ENCODE measurements at places on chromosomes 1 and 21. TPM values are rescaled to one million over a fixed set of nuclear protein-coding genes. Genes with fewer than 3 reads are reported as not detected.

Gene MMEL1
- total RNA-seq, result 22.9 TPM

Gene HIVEP3
- 8.7 TPM for total RNA-seq

Gene HNRNPCL4
- total RNA-seq, result not detected

Gene ZNF683
- total RNA-seq, result 2.9 TPM

Gene OPRD1
- total RNA-seq, result not detected

Gene TNFRSF4
- total RNA-seq, result 2.6 TPM

Gene AGMAT
- 2.8 TPM for total RNA-seq

Gene FCRL2
- total RNA-seq, result 0.09 TPM

Gene IFI44L
- total RNA-seq, result 4.4 TPM

Gene TMEM200B
- 8.5 TPM for total RNA-seq

Gene KCNN3
- total RNA-seq, result 3.9 TPM

Gene ZFP69B
- total RNA-seq, result 1.8 TPM

Gene CFAP107
- not detected for total RNA-seq

Gene FYB2
- total RNA-seq, result not detected

Gene CCDC185
- not detected for total RNA-seq

Gene RGSL1
- not detected for total RNA-seq

Gene ADORA1
- 7.3 TPM for total RNA-seq

Gene ZSWIM5
- 4.4 TPM for total RNA-seq

Gene PIK3CD
- 17.6 TPM for total RNA-seq

Gene AURKAIP1
- total RNA-seq, result 135 TPM

Gene C8A
- total RNA-seq, result 10.7 TPM

Gene TFF2
- 115 TPM for total RNA-seq

Gene KRTAP19-3
- not detected for total RNA-seq

Gene FBLIM1
- 534 TPM for total RNA-seq

Gene KCNC4
- 25.5 TPM for total RNA-seq

Gene KIAA0040
- 16.1 TPM for total RNA-seq

Gene CCNL2
- total RNA-seq, result 194 TPM

Gene CTSS
- 106 TPM for total RNA-seq

Gene SPRR2G
- not detected for total RNA-seq

Gene LINGO4
- total RNA-seq, result 0.09 TPM

Gene PLA2G2A
- total RNA-seq, result 19.0 TPM

All from mucosa of gallbladder (tissue), 1 donor.